ENCODE measurements at places on chromosomes 11 and 22. TPM values are rescaled to one million over a fixed set of nuclear protein-coding genes. Genes with fewer than 3 reads are reported as not detected.
A peak's percentile ranks its signal among the peaks of the same experiment; 100 is the strongest.

GRCh38 chr11:78048561-78048960, 15.1 kb upstream of the THRSP start:
- DNase-seq = no peak

DNA sequence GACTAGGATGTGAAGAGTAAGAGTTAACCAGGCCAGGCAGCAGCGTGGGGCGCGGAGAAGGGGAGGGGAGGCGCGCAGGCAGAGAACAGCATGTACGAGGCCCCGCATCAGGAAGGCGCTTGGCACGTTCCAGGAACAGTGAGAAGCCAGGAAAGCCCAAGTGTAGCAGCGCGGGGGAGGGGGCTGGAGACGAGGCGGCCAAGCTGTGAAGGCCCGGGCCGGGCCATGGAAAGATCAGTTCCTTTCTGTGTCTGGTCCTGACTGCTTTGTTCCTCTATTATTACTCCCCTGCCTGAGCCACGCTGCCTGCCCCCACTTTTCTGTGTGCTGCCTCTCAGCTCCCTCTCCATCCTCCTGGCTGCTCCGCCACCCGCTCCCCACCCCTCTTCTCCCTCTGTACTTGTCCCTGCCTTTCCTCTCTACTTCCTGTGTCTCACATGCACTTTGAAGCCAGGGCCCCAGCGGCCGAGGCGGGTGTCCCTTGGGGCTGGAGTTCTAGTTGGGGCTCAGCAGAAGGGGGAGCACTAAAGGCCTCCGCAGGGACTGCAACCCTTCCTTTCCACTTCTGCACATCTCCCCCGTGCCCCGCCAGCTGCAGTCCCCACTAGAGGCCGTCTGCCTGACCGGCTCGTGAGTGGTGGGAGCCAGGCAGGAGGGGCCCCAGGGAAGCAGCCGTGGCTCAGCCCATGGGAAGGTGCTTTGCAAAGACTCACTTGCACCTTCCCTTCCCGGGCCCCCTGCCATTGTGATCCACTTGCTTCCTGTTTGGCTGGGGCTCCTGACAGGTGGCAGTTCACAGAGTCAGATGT, 63.7 kb downstream of the PRDM11 start:
- DNase-seq = peak; percentile 86

The TMA7B gene
- 0.13 TPM for polyA plus RNA-seq

The TNNT3 gene
- polyA plus RNA-seq = 10.5 TPM

DNA sequence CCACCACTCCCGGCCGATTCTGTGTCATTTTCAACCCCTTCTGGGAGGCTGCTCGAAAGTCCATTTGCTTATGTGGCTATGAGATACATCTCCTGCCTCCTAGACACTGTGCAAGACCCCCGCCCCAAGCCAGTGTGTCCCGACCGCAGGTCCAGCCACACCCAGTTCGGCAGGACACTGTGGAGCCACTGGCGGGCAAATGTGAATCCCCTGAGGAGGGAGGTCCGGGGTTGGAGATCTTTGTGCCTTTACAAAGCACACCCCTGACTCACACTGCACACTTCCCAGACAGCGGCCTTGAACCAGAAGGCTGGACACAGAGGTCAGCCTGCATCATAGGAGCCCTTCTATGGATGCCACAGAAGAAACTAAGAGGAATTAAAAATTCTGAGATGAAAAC, 17.4 kb downstream of the FXYD6 start:
- DNase-seq = no peak

- no peak for DNase-seq
Observed at GRCh38 chr22:46122980-46123693, 27.2 kb upstream of the PPARA start.

- peak; percentile 48 for DNase-seq
Observed at GRCh38 chr22:40721266-40721665, 42.0 kb downstream of the MCHR1 start.

DNA sequence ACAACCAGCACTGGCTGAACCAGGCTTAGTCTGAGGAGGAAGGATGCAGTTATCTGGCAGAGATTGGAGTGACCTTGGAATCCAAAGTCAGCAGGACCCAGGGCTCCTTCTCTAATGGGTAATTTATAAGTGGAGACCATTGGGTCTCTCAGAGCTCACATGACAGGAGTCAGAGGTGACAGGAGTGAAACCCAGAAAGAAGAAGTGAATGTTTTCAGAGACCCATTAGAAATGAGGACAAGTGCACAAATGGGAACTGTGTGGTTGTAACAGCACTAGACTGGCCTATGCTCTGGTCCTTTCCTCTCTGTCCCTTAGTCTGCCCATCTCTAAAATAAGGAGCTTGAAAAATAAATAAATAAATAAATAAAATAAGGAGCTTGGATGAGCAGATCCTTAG, 107.4 kb downstream of the SERGEF start:
- DNase-seq = no peak

The PRR33 gene
- polyA plus RNA-seq = not detected

The CNGA4 gene
- polyA plus RNA-seq = 0.44 TPM

- no peak for DNase-seq
Observed at GRCh38 chr22:50673231-50674129, 857 bp downstream of the SHANK3 start.

The RAC2 gene
- polyA plus RNA-seq = 5.5 TPM

Data from renal pelvis (tissue), 12 donors.